ENCODE measurements at places on chromosomes 4 and X. TPM values are rescaled to one million over a fixed set of nuclear protein-coding genes. Genes with fewer than 3 reads are reported as not detected.

- H3K4me1 ChIP-seq = peaks cover 30% of the 10 kb centered on the region
- H3K27me3 ChIP-seq = no peaks in the 10 kb centered on the region
- H3K27ac ChIP-seq = peak overlapping the region; percentile 68
- DNase-seq = peak; percentile 66
- no peaks in the 10 kb centered on the region for H3K36me3 ChIP-seq
These were observed 229.2 kb downstream of the PTTG2 start for GRCh38 chr4:38189445-38189844.

- no peak for DNase-seq
- H3K27ac ChIP-seq = no peak overlapping the region
- H3K27me3 ChIP-seq = peaks cover 3% of the 10 kb centered on the region
- no peaks in the 10 kb centered on the region for H3K36me3 ChIP-seq
These were observed 118.4 kb upstream of the WDR17 start for GRCh38 chr4:175947117-175947722.

DNA sequence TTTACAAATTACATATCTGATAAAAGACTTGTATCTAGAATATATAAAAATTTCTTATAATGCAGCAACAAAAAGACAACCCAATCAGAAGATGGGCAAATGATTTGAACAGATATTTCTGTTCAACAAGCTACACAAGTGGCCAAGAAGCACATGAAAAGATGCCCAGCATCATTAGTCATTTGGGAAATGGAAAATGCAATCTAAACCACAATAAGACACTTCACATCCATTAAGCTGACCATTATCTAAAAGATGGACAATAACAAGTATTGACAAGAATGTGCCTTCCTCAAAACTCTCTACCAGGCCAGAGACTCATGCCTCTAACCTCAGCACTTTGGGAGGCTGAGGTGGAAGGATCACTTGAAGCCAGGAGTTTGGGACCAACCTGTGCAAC lies 53.9 kb downstream of the SPINK2 start:
- DNase-seq = no peak
- no peaks in the 10 kb centered on the region for H3K27me3 ChIP-seq
- no peaks in the 10 kb centered on the region for H3K4me1 ChIP-seq
- no peak overlapping the region for H3K27ac ChIP-seq
- H3K4me3 ChIP-seq = no peak overlapping the region

Gene C1QTNF7
- total RNA-seq = not detected

- H3K4me1 ChIP-seq = no peaks in the 10 kb centered on the region
- H3K36me3 ChIP-seq = no peaks in the 10 kb centered on the region
- DNase-seq = no peak
- no peak overlapping the region for H3K4me3 ChIP-seq
These were observed 261.8 kb upstream of the EDNRA start for GRCh38 chr4:147219145-147219544.

GRCh38 chrX:29870608-29871007 lies 344.8 kb upstream of the MAGEB2 start:
- no peak for DNase-seq
- H3K4me1 ChIP-seq = no peaks in the 10 kb centered on the region
- H3K27me3 ChIP-seq = no peaks in the 10 kb centered on the region
- H3K27ac ChIP-seq = no peak overlapping the region

GRCh38 chr4:54308110-54308509 lies 79.0 kb downstream of the PDGFRA start:
- 0 out of 2 replicates have a peak, but pooled peaks cover 3% of the 10 kb centered on the region for H3K27me3 ChIP-seq
- H3K36me3 ChIP-seq = no peaks in the 10 kb centered on the region
- H3K27ac ChIP-seq = no peak overlapping the region
- H3K4me1 ChIP-seq = no peaks in the 10 kb centered on the region
- H3K4me3 ChIP-seq = no peak overlapping the region

Gene RENBP
- total RNA-seq = not detected

- no peaks in the 10 kb centered on the region for H3K36me3 ChIP-seq
- no peak overlapping the region for H3K4me3 ChIP-seq
- H3K4me1 ChIP-seq = no peaks in the 10 kb centered on the region
- no peaks in the 10 kb centered on the region for H3K27me3 ChIP-seq
- no peak for DNase-seq
- H3K27ac ChIP-seq = no peak overlapping the region
These were observed 44.3 kb downstream of the DCTD start for GRCh38 chr4:182872886-182873285.

DNA sequence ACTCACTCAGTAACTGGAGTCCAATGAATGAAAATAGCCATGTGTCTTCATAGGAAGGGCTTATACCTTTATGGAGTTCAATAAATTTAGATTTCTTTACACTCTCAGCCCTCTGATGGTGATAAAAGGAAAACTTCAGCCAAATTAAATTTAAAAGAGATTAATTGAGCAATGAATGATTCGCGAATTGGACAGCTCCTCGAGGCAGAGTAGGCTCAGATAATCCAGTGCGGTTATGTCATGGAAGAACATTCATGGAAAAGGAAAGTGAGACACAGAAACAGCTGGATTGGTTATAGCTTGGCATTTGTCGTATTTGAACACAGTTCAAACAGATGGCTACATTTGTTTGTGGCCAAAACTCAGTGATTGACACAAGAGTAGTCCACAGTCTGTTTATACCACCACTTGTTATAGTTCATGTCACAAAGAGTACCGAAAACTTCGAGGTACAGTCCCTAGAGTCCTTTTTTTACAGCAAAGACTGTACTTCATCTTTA lies 54.6 kb upstream of the TACR3 start:
- no peak overlapping the region for H3K27ac ChIP-seq
- no peak for DNase-seq
- H3K36me3 ChIP-seq = no peaks in the 10 kb centered on the region
- no peaks in the 10 kb centered on the region for H3K4me1 ChIP-seq
- H3K4me3 ChIP-seq = no peak overlapping the region
- no peaks in the 10 kb centered on the region for H3K27me3 ChIP-seq

Gene FAM133A
- 0.03 TPM for total RNA-seq

DNA sequence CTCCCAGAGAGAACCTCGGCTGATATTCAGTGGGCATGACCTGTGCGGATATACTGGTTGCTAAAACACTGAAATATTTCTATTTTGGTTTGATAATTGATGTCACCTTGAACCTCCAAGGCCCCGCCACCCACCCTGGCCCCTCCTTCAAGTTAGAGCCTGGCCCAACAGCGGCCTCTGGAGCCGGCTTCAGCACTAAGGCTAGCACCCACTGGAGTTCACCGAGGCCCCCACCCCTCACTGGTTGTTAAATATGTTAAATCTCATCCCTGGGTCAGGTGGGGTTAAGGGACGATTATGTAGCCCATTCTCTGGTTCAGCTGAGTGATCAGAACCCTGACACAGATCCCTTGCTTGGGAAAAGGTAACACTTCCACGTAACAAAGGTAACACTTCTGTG lies 24.3 kb downstream of the SEL1L3 start:
- DNase-seq = no peak
- H3K4me3 ChIP-seq = no peak overlapping the region
- no peak overlapping the region for H3K27ac ChIP-seq
- peaks cover 2% of the 10 kb centered on the region for H3K4me1 ChIP-seq
- H3K27me3 ChIP-seq = no peaks in the 10 kb centered on the region

DNA sequence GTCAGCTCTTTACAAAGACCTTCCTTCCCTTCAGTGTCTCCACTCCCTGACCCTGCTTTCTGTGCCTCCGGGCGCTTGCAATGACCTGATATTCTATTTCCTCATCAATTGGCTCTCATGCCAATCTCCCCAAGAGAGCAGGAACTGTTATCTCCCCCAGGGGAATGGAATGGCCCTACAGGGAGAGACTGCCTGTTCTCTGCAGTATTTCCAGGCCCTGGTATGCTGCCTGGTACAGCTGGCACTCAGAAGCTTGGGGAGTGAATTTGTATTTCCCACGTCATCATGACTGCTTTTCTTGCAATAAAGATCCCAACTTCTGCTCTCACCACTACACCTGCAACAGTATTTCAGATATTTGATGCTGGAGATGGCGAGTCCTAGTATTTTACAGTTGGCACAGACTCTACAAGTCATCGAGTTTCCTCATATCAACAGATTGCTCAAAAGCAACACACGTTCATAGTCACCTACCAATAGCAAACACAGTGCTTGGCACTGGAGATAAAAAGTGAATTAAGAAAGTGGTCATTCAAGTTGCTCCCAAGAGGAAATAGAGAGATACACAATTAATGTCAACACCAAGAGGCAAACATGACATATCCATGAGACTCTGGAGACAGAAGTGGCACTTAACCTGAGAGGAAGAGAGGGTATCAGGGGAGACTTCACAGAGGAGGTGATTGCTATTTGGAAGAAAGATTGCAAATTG lies 90.5 kb upstream of the EGFL6 start:
- H3K27ac ChIP-seq = no peak overlapping the region
- no peaks in the 10 kb centered on the region for H3K4me1 ChIP-seq
- H3K36me3 ChIP-seq = no peaks in the 10 kb centered on the region
- H3K4me3 ChIP-seq = no peak overlapping the region

DNA sequence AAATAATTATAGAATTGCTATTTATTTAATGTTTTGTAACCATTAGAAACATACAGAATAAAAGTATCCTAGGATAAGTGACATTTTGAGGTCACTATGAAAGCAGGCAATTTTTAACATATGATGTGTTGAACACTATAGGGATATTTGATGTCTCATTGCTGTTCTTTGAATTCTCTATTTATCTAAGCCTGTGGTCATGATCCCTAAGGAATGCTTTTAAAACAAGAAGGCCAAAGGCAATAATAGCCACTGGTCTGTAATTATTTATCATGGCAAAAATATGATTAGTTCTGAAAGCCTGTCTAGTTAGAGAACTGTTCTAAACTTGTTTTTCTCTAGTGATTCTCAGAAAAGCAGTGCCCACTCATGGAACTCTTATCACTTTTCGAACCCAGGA lies 186.6 kb downstream of the RPA4 start:
- H3K4me3 ChIP-seq = no peak overlapping the region
- no peak overlapping the region for H3K27ac ChIP-seq
- H3K27me3 ChIP-seq = no peaks in the 10 kb centered on the region
- no peaks in the 10 kb centered on the region for H3K36me3 ChIP-seq
- H3K4me1 ChIP-seq = no peaks in the 10 kb centered on the region

- no peak for DNase-seq
- H3K4me1 ChIP-seq = no peaks in the 10 kb centered on the region
- H3K36me3 ChIP-seq = no peaks in the 10 kb centered on the region
- H3K4me3 ChIP-seq = no peak overlapping the region
- H3K27me3 ChIP-seq = no peaks in the 10 kb centered on the region
These were observed 314.0 kb downstream of the NAF1 start for GRCh38 chr4:162852642-162853041.

DNA sequence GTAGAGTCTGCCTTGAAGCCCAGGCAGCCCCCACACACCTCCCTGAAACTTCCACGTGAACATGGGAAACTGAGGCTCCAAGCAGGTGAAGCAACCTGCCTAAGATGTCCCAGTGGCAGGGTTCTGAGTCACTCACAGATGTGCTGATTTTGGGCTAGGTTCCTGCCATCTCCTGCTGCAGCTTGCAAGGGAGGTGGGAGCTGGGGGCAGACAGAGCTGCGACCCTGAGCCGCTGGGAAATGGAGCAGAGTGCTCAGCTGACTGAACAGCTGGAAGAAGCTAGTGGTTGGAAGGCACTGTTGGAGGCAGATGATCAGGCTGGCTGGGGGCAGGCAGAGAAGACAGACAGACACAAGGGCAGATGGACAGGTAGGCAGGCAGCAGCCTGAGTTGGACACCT lies 3.6 kb upstream of the FATE1 start:
- H3K27ac ChIP-seq = no peak overlapping the region
- DNase-seq = no peak
- H3K27me3 ChIP-seq = no peaks in the 10 kb centered on the region
- no peaks in the 10 kb centered on the region for H3K36me3 ChIP-seq
- no peak overlapping the region for H3K4me3 ChIP-seq

GRCh38 chr4:81452452-81453006 lies 19.2 kb downstream of the RASGEF1B start:
- no peak for DNase-seq
- no peaks in the 10 kb centered on the region for H3K4me1 ChIP-seq
- H3K4me3 ChIP-seq = no peak overlapping the region
- H3K36me3 ChIP-seq = no peaks in the 10 kb centered on the region
- no peak overlapping the region for H3K27ac ChIP-seq

DNA sequence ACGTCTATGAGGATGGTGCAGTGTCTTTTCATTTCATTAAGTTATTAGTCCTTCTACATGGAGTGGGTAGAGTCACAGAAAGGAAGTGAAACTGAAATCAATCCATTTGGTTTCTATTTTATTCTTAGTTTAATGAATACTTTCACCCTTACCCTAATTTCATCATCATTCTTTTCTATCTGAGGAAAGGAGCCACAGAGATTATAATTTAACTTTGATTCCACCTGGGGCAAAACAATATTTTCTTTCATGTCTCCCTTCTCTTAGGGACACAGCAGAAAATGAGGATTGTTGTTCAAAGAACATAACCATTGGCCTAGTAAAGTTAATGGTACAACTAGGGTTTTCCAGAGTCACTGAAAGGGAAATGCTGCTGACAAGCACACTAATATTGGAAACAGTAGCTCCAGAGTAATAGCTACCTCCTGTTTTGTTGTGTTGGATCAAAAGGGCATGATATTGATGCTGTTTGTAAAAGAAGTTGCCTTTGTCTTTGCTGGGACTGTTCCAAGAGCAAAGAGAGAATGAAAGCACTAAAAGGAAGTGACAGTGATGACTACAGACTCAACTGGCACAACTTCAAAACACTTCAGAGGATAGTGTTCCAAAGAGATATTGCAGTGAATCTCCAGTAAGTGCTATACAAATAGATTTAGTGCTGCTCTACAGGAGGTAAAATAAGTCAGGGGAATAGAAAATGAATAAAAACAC lies 247.1 kb upstream of the PITX2 start:
- no peaks in the 10 kb centered on the region for H3K36me3 ChIP-seq
- H3K4me3 ChIP-seq = no peak overlapping the region
- H3K27ac ChIP-seq = no peak overlapping the region
- H3K4me1 ChIP-seq = peaks cover 15% of the 10 kb centered on the region
- DNase-seq = no peak

Data from SJSA1 (cell line).